ENCODE measurements at places on chromosomes 1 and 21.
A peak's percentile ranks its signal among the peaks of the same experiment; 100 is the strongest.

DNA sequence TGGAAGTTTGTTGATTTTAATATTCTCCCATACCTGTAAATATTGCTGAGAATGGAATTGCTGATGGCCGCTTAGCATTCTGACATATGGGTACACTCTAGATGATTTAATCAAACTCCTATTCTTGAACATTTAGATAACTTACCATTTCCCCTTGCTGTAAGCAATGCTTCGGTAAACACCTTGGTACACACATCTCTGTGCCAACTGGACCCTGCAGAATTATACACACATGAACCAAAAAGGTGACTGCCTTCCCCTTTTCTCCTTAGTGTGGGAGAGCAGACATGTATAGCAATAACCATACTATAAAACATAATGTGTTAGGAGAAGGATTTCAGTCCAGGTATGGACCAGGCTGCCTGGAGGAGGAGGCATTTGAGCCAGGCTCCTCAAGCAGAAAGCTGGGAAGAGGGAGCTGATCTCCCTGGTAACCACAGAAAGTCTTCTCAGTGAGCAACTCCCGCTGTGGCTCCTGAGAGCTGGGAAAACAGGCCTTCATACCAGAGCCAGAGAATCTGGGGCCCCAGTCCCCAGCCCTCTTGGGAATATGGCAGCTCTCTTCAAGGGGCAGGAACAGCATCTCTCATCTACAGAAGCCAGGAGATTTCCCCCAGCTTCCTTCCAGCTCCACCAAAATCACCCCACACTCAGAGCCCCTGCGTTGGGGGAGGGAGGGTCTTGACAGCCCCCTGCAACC, 33.9 kb upstream of the CSF1 start:
- DNase-seq = no peak

- no peak for DNase-seq
Measured at GRCh38 chr21:32328595-32328994, 29.9 kb downstream of the MRAP start.

- DNase-seq = no peak
Measured at GRCh38 chr1:227556288-227556687, 7.1 kb upstream of the ZNF678 start.

GRCh38 chr21:43921979-43922945, 57.2 kb downstream of the AGPAT3 start:
- peak; percentile 47 for DNase-seq

GRCh38 chr1:179153217-179153616, 71.3 kb downstream of the TOR3A start:
- no peak for DNase-seq

- no peak for DNase-seq
Measured at GRCh38 chr1:6596886-6597776, 5.5 kb downstream of the KLHL21 start.

DNA sequence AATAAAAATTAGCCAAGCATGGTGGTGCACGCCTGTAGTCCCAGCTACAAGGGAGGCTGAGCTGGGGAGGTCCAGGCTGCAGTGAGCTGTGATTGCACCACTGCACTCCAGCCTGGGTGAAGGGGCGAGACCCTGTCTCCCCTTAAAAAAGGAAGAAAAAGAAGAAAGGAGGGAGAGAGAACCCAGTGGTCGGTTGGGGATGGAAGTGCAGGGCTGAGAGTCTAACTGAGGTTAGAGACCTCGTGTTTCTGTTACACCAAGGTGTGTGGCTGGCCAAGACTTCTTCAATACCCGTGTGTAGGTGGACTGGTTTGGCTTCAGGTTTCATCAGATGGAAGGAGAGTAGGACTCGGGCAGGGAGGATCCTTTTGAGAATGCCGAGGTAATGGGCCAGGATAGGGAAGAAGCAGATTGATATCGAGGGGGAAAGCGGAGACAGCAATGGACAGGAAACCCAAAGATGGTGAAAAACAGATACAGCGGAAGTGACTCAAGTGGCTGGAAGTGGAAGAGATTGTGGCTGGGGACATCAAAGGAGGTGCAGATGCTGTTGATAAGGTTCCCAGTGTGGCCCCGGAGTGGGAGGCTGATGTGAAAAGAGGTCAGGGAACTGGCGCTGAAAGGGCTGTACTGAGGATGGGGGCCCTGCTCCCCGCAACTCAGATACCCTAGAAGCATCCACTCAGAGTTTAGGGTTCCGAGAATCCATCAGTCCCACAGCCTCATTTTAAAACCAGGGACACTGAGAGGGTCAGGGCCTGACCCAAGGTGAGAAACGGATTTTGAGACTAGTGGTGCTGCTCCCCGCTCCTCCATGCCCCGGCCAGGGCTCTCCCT, 681 bp upstream of the UBXN10 start:
- no peak for DNase-seq

- no peak for DNase-seq
Measured at GRCh38 chr1:199585392-199585791, 442.1 kb upstream of the NR5A2 start.

DNA sequence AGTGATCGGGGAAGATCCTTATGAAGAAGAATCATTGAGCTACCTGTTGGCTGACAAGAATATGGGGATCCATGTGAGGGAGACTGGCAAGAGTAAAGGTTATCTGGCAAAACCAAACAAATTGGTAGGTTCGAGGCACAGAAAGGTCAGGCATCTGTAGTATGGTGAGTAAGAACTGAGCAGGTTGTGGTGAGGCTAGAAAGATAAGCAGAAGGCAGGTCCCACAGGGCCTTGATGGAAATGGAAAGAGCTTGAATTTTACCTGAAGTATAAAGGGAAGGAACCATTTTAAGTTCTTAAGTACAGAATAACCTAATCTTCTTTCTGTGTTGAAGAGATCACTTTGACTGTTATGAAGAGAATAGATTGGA, 11.1 kb downstream of the PTPRC start:
- no peak for DNase-seq

DNA sequence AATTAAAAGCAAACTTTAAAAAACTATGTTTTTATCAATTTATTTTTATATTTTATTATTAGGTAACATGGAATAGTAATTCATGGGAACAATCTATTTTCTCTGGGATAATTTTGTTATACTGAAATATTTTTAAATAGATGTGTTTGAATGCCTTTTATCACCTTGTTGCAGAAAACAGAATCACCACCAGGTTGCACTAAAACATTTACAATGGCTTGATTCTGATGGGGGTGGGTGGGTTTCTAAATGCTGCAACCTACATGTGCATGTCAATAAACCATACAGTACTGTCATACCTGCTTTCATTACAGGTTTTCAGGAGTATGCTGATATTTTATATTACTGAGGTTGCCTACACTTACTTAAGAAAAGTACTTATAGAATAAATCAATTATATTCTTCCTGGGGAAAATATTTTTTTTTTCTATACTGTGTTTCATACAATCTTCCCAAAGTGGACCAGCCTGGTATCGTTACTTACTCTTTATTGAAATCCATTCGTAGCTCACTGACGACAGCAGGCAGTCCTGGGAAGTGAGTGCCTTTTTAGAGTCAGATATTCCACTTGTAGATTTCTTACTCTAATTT, 132.8 kb downstream of the PTPRC start:
- no peak for DNase-seq

GRCh38 chr1:32924881-32925344, 23.7 kb upstream of the TMEM54 start:
- no peak for DNase-seq

DNA sequence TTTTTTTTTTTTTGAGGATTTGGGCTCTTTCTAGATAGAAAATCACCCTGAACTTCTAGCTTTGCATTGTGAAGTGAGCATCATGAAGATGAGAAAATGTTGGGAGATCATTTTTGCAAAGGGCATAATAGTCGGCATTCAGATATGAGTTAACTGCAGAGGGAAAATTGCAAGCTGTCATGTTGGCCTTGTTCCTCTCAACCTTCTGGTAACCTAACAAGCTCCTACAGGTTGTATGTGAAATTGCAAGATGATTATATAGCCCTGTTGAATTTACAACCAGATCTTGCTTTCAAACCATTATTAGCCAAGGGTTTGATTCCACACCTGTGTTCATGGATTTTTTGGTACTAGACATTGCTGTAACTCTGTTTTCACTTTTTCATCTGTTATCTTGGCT, 2.2 kb downstream of the ELOA start:
- DNase-seq = no peak

DNA sequence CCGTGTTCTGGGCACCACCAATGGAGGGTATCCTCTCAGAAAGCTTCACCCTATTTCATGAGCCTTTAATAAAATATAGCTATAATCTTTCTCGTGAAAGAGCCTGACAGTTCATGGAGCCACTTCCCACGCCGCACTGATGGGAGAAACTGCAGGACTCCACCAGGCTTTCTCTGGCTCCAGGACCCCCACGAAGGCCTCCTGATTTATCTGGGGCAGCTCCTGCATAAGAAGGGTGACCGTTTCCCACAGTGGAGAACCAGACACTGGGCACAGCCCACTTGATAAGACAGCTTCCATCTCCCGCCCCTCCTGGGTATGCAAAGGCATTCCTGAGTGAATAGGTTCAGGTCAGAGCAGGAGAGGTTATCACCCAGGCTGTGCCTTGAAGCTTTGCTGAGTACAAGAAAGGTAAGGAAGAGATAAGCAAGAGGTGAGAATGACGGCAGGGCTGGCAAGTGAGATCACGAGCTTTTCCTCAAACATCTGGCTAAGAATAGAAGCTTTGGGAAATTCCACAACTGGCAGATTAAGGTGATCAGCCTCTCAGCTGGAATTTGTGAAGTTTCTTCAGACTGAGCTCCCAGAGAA, 499.8 kb downstream of the KIF26B start:
- DNase-seq = no peak

DNA sequence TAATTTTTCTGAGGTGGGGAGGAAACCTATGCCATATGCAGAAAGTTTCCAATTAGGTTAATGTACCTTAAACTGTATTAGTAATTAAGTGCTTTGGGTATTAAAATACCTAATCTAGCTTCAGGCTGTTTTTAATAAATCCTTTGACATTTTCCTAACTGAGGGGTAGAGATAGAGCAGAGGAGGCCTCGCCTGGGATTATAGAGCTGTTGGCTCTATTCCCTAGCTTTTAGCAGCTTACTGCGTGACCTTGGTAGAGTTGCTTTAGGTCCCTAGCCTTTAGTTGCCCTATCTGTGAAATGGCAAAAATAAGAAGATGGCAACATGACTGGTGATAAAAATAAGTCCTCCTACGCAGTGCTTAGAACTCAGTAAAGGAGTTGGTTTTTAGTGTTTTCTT, 621.0 kb downstream of the LMO4 start:
- DNase-seq = no peak

DNA sequence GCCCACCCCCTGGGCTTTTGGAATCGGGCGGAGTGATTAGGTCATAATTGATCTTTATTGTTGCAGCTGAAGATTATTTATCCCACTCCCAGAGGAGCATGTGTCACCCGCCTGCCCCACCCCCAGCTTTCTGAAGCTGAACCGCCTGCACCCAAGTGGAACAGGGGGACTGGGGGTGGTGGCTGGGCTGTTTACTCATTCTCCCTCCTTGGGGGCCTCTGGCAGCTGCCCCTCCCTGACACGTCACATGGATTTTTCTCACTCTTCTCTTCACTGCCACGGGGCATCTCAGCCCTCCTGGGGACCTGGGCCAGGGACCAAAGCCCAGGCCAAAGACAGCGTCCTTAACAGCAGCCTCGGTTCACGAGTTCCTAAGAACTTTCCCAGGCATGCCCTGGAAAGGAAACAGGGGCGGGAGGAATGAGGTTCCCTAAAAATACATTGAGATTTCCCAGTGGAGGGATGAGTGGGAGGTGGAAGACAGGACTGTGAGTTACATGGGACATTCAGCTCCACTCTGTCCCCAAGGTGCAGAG, 31.6 kb upstream of the SOX13 start:
- DNase-seq = no peak
